ENCODE measurements at places on chromosomes 5 and 9.

GRCh38 chr9:115845648-115846312, 307.8 kb upstream of the PAPPA start:
- no peak for DNase-seq

GRCh38 chr5:79973511-79973910, 17.6 kb downstream of the MTX3 start:
- DNase-seq: no peak

DNA sequence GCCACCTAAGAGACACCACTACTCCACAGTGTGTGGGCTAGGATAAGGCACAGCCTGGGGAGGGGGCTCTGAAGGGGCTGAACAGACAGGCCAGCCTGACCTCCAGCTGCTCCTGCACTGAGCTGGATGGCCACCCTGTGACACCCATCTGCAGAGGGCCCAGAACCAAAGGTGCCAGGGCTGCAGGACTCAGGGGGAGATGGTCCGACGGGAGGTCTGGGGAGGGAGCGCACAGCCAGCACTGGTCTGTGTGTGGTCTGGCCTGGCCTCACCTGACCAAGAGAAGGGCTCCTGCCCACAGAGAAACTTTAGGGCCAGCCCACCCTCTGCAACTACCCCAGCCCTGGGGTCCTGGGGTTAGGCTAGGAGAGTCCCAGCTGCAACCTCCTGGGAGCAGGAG, 789 bp downstream of the LTC4S start:
- DNase-seq: no peak

GRCh38 chr5:117889596-117889995, 1098.8 kb downstream of the DTWD2 start:
- DNase-seq: no peak

DNA sequence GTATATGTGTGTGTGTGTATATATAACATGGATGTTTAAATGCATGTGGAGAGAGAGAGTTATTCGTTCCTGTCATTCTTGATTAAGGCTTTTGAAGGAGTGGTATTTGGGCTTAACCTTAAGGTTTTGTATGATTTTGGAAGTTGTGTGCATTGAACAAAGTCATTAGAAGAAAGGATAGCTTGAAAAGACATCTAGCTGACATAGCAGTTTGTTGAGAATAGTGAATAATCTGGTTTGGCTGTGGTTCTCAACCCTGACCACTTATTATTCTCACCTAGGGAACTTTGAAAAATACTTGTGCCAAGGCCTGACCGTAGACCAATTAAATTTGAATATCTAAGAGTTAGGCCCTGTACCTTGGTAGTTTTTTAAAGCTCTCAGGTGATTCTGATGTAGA, 141.1 kb upstream of the SH3GL2 start:
- no peak for DNase-seq

- DNase-seq: no peak
Measured at GRCh38 chr5:10932426-10932825, 171.4 kb upstream of the DAP start.

- DNase-seq: no peak
Measured at GRCh38 chr9:91067306-91067860, 265.8 kb downstream of the SYK start.

DNA sequence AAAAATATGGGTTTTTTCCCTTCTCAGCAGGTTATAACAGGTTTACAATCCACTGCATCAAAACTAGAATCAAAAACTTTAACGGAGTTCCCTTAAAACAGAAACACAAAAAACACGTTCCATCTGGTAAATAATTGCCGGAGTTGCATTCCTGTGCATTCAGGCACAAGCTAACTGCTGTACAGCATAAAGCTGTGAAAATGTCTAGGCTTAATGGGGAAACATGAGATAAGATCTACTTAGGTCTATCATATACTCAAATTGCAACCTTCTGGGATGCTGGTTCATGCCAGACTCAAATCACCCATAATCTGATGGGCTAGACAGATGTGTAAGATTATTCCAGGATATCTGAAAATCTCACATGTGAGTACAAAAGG, 265.3 kb downstream of the DOCK8 start:
- no peak for DNase-seq

DNA sequence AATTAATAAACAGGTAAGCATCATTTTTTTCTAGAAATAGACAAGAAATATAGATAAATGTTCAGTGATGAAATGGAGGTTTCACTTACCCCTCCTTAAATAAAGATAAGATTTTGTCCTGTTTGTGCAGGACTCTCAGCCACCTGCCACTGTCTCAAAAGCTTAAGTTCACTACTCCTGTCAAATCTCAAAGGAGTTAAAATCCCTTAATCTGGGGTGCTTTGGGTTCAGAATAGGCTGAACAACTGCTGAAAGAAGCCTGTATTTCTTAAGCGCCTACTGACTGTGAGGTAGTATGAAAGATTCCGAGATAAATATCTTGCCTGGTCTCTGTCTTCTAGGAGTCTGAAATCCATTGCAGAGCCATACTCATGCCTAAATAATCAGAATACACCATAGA, 3.7 kb upstream of the BRINP1 start:
- no peak for DNase-seq

- no peak for DNase-seq
Measured at GRCh38 chr5:437281-437771, 5.7 kb upstream of the EXOC3 start.

DNA sequence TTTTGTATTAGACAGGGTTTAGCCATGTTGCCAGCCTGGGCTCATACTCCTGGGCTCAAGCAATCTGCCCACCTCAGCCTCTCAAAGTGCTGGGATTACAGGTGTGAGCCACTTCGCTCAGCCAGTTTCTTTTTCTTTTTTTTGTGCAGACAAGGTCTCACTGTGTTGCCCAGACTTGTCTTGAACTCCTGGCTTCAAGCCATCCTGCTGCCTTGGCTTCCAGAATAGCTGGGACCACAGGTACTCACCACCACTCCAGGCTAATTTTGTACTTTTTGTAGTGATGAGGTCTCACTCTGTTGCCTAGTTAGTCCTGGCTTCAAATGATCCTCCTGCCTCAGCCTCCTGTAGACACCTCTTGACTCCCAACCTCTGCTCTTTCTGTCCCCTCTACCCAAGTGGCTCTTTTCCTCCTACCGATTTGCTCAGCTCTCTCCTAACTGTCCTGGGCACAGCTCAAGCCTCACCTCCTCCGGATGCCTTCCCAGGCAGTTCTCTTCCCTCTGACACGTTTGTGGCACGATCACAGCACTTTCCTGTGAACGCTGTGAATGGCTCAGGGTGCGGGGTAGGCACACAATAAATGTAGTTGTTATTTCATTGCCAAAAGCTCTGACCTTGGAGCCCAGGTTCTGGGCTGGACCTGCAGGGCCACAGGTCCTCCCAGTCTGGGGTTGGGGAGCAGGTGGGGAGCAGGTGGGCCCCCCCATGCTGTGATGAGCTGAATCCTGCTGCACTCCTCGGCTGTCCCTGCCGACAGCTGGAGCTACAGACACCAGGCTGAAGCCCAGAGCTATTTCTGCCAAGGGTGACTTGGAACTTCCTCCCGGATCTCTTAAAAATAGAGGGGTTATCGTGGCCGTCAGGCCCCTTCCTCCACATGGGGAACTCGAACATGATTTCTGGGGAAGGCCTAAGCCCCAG, 23.9 kb downstream of the GFI1B start:
- DNase-seq: no peak

GRCh38 chr9:77423841-77424240, 224.3 kb downstream of the GNA14 start:
- DNase-seq: no peak

DNA sequence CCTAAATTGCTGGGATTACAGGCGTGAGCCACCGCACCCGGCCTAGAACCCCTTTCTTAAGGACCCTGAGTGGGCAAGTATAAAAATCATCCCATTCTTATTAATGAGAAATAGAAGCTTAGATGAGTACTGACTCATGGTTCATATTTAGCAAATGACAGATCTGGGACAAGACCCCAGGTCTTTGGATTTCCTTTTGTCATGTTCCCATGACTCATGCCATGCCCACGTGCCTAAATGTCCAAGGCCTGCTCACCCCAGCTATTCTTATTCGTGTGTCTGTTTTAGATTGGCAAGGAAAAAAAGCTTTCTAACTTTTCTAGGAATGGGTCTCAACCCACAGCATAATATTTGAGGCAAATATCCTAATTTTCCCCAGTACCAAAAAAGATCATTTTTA, 57.7 kb upstream of the RPS23 start:
- no peak for DNase-seq

DNA sequence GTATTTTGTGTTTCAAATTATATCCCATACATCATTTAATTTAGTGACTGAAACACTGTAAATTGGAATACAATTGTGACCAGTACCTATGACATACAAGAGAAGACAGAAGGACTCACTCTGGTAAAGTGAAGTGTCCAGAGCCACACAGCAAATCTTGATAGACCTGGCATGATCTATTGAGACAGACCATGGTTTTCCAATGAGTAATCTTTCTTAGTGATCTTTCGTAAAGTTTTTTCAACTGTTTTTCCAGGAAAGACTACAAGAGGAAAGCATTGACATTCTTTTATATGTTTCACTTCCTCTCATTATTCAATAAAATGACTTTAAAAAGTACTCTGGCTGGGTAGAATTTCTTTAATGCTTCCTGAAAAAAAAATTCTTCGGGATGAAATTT, 43.3 kb upstream of the ALDH1A1 start:
- no peak for DNase-seq

- DNase-seq: no peak
Measured at GRCh38 chr5:79235261-79235633, 684 bp upstream of the JMY start.

DNA sequence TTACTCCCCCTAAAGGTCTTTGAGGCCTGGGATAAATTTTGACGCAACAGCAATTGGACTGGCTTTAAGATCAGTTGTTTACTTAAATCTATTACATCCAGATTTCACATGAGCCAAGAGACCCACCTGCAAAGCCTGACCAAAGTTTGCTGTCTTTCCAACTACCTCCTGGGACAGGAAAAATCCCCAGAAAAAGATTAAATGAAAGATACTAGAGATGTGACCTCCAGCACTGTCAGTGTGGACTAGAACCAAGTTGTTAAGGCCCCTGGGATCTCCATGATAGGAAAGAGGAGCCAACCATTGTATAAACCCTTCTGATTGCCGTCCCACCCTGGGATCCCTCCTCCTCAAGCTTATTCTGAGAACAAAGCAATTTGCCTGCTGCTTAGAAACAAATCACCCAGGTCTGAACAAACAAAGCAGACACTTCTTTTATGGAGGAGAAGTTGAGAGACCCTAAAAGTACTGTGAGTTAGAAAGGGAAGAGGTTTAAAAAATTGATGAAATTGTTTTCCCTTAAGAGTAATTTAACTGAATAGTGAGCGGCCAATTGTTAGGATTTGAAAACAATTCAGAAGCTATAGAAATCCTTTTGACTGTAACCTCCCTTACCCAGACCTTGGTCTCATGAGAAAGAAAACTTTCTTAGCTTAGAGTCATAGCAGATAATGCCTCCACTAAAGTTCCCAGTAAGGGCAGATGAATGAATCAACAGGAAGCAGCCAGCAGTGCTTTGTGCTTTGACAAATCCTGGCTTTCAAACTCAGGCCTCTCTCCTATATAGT, 255.2 kb downstream of the TMEM167A start:
- no peak for DNase-seq

GRCh38 chr9:33164138-33164809, 2.9 kb downstream of the B4GALT1 start:
- DNase-seq: no peak

DNA sequence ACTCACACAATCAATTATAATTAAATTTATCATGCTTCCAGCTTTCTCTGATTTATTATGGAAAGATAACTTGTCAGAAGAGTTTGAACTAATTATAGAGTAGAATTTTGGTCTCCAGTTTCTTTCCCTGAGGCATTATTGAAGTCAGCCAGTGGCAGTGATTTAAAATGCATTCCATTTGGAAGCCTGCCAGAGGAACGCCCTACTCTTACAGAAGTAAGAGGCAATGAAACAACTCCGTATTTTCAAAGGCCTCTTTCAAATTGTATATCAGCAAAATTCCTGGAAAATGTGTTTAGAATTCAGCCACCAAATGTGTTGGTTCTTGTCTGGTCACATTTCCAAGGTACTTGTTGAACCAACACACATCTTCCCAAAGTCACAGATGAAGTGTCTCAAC, 640.9 kb downstream of the SEMA5A start:
- DNase-seq: no peak

- DNase-seq: no peak
Measured at GRCh38 chr9:108212184-108212583, 643.6 kb downstream of the ACTL7B start.

GRCh38 chr5:91219803-91220371, 163.2 kb downstream of the ARRDC3 start:
- no peak for DNase-seq

GRCh38 chr5:81980160-81980559, 8.3 kb downstream of the ATG10 start:
- DNase-seq: no peak

DNA sequence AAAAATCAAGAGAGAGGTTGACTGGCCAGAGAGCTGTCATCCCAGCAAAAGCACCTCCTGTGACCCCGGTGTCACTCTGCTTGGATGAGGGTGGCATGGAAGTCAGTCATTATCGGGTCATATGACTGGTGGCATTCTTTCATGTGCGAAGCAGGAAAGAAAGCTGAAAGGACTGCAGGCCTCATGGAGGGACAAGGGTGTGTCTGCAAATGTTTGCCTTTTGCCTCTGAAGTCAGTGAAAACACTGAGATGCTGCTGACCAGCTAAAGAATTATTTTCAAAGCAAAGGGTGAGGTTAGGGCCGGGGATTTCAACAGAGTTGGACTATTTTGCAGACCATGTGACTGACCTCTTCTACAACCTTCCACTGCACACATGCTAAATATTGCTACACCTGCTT, 298.3 kb downstream of the CSNK1G3 start:
- DNase-seq: no peak

GRCh38 chr9:10488937-10489336, 123.9 kb downstream of the PTPRD start:
- DNase-seq: no peak

DNA sequence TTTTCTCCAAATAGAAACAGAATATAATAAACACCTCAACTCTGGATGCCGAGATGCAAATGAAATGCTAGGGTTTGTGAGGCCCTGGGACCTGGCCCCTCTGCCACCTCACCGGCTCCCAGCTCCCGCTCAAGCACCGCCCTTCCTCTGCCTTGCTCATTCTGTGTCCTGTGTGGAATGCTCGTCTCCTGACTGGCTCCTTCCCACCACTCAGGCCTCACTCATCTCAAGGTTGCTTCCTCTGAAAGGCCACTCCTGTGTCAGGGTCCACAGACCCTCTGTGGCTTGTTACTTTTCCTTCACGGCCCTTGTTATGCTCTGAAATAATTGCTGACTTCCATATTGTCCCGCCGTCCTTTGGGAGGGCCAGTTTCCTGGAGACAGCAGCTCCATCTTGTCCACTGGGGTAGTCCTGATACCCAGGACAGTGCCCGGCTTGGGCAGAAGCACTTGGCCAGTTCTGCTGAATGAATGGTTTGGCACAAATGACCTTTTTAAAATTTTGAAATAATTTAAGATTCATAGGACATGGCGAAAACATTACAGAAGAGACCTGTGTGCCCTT, 15.4 kb downstream of the RNF44 start:
- no peak for DNase-seq

DNA sequence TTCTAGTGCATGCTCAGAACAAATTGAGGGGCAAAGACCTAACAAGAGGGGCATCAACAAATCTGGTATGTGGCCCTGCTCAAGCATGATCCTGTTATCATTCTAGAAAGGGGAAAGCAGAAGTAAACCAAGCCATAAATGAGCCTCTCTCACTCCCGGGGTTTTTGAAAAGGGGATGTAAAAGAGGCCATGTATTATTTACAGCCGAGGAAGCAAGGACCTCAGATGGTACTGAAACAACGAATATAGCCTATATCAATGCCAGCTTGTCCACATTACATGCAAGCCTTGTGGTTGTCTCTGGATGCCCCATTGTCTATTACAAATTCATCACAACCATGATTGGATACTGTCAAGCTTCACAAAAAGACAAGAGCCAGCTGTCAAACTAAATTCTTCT, 211.3 kb downstream of the DCP2 start:
- no peak for DNase-seq

All from C1 segment of cervical spinal cord (tissue), 14 donors.